Activated CD8-positive, alpha-beta memory T cell treated with anti-CD3 and anti-CD28 coated beads, Interleukin-2, amount 10 ng/mL, durations not matched to agents 7 days and 5 days (primary cell): ENCODE measurements at places on chromosomes 5 and 9.
A peak's percentile ranks its signal among the peaks of the same experiment; 100 is the strongest.

- no peak for DNase-seq
These were observed 997 bp upstream of the CHD1 start for GRCh38 chr5:98929710-98930298.

GRCh38 chr5:173474881-173475287, 141.6 kb downstream of the BOD1 start:
- no peak for DNase-seq

GRCh38 chr5:2141254-2142000, 258.7 kb upstream of the IRX4 start:
- DNase-seq, result no peak

GRCh38 chr9:94760010-94760409, 33.5 kb downstream of the AOPEP start:
- DNase-seq, result no peak

DNA sequence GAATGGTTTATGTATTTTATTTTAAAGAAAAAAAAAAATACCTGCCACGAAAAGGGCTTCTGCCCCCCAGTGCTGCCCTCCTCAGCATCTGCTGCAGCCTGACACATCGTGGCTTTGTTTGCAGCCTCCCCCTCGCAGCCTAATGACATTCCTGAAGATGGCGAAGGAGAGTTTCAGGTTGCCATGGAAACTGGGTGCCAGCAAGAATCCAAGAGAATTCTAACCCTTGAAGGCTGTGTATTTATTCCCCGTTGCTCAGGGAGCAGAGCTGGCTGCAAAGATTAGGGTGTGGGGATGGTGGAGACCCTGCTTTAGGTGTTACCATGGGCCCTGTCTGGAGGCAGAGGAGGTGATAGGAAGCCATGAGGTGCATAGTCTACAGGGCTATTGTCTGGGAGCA, 126.6 kb downstream of the NSG2 start:
- no peak for DNase-seq

DNA sequence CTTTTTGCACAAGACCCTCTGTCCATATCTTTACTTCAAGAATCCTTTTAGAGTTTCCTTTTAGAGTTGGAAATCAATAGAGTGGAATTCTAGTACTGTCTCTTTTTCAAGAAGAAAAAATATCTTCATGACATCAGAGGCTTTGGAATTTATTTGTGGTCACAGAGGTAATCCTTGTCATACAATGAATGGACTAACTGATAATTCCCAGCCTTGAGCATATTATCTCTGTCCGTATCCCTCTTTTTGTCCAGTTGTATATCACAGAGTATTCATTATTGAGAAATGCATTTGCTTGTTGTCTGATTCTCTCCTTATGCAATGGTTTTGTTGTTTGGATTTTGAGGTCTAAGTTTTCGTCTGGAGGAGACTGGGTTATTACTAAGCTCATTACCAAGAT, 82.0 kb upstream of the HAPLN1 start:
- DNase-seq, result no peak

DNA sequence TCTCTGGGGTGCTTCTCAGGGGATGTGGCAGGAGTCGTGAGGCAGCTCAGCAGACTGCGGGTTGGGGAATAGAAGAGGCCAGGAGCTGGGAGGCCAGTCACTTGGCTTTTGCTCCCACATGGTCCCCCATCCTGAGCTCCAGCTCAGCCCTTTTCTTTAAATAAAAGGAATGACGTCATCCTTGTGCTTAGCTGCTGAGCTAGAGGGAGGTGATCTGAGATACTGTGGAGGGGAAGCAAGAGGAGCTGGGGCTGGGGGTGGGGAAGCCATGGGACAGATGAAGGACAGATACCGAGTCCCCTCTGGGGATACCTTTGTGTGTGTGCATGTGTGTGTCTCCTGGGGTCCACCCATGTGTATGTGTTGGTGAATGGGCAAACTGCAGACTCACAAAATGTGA, 89.0 kb upstream of the ARAP3 start:
- DNase-seq, result no peak

DNA sequence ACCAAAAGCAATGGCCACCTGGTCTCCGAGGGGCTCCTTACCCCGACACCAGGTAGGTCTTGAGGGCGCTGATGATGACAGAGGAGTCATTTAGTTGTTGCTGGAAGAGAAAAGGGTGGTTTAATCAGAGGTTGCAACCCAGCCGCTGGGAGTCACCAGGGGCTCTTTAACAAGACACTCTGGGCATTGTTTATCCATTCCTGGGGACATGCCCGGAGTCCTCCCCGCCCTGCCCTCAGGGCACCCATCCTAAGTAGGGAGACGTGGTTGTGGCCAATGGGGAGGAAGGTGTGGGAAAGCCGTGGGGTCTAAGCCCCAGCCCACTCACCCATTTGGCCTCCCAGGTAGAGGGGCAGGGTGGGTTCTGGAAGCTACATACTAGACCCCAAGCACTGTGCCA, 3.1 kb downstream of the PTGES2 start:
- no peak for DNase-seq

- no peak for DNase-seq
These were observed 18.7 kb upstream of the FABP6 start for GRCh38 chr5:160210606-160211005.

DNA sequence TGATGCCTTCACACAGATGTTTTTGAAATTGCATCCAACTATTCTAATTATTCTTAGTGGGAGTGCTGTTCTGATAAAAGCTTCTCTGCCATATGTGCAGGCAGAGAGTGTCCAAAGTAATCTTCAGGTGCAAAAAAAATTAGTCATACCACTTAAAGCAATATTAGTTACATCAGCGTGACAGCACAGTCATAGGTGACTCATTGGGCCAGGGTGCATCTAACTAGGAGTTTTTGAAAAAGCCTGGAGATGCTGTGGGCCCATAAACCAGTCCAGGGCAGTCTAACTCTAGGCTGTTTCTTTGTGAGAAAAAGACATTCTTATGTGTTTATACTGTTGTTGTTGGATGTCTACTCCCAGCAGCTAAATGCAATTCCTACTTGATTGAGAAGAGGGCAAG, 33.0 kb upstream of the C6 start:
- no peak for DNase-seq

GRCh38 chr5:7426284-7426683, 30.3 kb downstream of the ADCY2 start:
- DNase-seq, result no peak

- no peak for DNase-seq
These were observed 27.2 kb downstream of the RUSC2 start for GRCh38 chr9:35517131-35517530.

DNA sequence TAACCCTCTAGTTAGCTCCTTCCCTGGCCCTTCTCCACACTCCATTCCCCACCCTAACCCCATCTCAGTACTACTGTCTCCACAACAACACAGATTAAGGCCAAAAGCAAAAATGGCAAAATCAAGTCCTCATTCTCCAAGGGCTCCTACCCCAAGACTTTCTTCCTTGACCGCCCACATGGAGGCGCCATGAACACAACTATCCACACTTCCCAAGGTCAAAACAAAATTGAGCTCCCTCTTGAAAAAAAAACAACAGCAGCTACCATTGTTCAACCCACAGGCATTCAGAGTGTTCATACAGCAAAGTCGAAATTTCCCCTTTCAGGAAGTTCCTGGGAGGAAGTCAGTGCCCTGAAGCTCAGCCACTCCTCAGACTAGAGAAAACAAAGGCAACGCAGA, 54.4 kb downstream of the GNAQ start:
- peak; percentile 69 for DNase-seq

- DNase-seq, result no peak
These were observed 29.0 kb downstream of the PSMB7 start for GRCh38 chr9:124386201-124386600.

DNA sequence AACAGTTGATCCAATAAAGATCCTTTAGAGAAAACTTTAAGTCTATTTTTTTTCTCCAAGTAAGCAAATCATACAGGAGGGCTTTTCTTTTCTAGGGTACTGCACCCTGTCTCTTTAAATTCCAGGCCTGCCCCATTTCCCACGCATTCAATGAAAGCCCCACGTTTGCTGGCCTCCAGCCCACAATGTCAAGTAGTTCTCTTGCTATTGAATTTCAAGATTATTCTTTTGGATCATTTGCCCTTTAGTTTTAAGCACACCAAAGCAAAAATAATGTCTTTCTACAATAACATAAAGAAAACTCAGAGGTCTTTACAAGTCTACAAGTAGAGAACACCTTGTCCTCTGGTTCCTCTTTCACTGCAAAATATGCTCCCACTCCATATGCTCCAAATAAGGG, 15.6 kb downstream of the MLLT3 start:
- no peak for DNase-seq

DNA sequence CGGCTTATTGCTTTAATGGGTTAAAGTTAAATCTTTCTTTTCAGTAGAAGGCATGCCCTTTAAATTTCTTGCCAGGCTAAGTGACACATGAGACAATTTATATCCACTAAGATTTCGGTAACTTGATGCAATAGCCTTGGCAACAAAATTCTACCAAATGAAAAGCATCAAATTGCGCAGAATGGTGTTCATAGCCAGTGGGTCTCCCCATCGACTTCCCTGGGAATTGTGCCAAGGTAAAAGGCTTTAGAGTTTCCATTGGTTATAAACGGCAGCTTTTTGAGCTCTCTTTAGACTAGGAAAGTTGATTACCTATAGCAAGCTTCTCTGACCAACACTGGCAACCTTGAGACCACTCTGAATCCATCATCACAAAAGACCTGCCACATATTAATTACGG, 358.4 kb downstream of the ARRDC3 start:
- DNase-seq, result no peak

- DNase-seq, result no peak
These were observed 297.4 kb downstream of the ENC1 start for GRCh38 chr5:74342948-74343682.

DNA sequence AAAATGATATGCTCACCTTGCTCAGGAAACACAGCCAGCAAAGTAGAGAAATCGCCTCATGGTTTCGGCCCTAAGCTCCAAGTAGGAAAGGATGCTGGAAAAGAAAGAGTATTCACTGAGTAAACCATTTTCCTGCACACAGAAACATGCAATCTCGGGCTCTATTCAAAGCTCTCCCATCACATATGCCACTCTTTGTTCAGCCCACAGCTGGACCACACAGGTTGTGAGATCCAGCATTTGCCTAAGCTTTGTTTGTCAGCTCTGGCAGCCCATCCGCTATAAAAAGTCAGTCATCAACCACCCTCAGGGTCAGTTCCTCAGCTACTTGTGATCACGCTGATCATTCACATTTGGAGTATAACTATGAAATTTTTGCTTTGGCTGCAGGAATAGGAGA, 96.5 kb upstream of the SMARCA2 start:
- no peak for DNase-seq

DNA sequence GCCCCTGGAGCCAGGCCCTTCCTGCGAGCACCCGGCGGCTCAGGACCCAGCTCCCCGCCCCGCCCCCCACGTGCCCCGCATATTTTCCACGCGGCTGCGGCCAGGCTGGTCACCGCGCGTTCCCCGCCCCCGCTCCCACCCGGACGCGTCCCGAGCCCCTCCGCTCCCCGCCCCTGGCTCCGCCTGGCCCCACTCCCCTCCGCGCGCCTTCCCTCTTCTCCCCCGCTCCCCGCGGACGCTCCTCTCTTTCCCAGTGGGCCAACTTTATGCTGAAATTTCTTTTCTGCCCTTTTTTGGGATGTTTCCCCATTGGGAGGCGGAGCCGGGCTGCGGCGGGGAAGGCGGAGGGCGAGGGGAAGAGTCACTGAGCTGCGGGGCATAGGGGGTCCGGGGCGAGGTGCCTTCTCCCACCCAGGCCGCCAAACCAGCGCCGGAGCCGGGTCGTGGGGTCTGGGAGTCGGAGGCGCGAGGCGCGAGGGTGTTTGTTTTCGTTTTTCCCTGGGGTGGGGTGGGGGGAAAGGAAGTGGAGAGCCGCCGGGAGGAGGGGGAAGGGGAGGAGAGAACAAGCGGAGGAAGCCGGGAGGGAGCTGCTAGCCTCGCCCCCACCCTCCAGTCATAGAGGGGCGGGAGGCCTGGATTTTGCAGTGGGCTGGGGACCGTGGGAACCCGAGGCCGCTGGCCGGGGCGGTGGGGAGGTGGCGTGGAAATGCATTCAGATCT, 1.0 kb upstream of the TPM2 start:
- DNase-seq, result peak; percentile 48
